ENCODE measurements at places on chromosomes 16 and 17.

- no peak for DNase-seq
Measured at GRCh38 chr17:14738652-14738988, 437.7 kb downstream of the HS3ST3B1 start.

DNA sequence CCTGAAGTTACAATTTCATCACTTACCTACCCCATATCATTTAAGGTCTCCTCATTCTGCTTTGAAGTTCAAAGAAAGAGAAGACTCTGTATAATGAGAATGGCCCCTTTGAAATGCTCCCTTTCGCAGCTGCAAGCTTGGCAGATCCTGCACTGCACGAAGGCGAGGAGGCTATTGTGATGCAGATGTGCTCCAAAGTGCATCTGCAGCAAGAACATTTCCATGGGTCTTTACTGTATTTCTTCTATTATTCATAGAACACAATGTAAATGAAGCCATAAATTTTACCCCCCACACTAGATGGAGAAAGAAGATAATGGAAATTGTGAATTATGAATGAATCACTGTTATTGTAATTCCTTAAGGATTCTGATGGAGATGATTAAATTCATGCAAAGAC is 178.7 kb downstream of the CHD9NB start:
- DNase-seq = no peak

GRCh38 chr16:83315271-83315670 is 492.5 kb upstream of the HSBP1 start:
- DNase-seq = no peak

GRCh38 chr17:27810902-27811557 is 10.7 kb upstream of the NOS2 start:
- no peak for DNase-seq

Measured in LoVo (cell line).